ENCODE measurements at places on chromosomes 7 and 10.

GRCh38 chr7:7203813-7204575 is 21.6 kb downstream of the C1GALT1 start:
- no peak for DNase-seq

DNA sequence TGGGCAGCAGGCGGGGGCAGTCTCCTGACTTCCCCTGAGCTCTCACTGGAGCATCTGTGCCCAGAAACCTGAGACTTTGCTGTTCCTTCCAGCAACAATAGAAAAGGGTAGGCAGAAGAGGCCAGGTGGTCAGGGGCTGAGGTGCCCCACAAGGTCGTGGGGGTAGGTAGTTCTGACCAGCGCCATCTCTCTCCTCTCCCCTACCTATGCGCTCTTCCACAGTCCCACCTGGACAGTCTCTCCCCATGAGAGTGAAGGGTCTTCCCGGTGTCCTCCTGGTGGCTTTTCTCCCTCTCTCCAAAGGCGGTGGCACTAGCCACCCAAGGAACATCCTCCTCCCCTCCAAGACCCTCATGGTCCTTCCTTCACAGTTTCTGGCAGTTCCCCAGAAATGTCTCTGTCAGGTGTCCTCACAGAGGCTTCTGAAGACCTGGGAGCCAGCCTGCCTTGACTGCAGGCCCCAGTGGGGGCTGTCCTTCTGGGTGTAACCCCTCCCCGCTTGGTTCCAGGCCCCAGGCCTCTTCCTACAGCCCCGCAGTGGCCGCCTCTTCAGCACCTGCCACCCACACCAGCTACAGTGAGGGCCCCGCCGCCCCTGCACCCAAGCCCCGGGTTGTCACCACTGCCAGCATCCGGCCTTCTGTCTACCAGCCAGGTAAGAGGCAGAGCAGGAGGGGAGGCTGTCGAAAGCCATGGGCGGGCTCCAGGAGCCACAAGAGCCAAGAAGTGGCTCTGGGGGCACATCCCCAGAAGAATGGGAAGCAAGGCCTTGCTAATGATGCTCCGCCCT is 41.3 kb downstream of the LDB3 start:
- DNase-seq = no peak

GRCh38 chr10:126687121-126687606 is 16.7 kb upstream of the C10orf90 start:
- DNase-seq = no peak

DNA sequence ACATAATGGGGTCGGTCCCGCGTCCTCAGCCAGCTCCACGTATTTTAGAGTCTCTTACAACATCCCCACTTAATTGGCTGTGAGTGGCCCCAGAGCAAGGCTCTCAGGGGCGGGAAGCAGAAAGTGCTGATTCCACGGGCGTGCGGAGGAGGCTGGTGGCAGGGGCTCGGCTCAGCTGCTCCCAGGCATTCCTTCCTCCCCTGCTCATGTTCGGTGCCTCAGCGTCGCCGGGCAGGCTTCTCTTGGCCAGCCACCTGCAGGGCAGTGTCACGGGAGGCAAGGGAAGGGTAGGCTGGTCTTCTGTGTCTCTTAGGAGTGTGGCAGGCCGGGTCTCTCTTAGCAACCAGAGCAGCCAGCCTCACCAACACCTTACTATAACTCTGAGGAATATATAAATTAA is 33.8 kb downstream of the IL15RA start:
- no peak for DNase-seq

- DNase-seq = no peak
Observed at GRCh38 chr10:62018131-62018911, 116.8 kb downstream of the ARID5B start.

DNA sequence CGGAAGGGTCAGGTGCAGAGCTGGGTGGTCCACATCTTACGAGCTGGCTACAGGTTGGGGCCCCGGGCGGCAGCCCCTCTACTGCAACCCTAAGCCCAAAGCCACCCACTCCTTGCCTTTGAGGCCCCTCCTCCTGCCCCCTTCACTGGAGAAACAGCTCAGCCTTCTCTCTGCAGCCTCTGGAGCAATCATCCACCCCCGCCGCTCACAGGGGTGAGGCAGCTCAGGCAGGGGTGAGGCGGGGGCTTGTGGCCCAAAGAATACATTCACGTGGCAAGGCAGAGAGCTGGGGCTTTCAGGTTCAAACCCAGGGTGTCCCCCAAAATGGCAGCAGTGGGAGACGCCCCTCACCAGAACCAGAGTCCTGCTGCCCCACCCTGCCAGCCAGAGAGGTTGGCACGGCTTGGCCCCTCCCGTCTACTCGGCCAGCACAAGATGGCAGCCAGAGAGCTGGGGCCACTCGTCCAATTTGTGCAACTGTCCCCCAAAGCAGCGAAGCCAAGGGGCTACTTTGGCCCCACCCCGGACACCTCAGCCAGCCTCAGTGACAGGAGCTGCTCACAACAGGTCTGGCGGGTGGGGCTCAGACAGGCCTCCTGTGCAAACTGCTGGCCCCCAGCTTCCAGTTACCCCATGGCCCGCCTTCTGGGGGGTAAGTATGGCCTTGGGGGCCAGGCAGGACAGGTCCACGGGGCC is 7.2 kb downstream of the GNB2 start:
- DNase-seq = no peak

DNA sequence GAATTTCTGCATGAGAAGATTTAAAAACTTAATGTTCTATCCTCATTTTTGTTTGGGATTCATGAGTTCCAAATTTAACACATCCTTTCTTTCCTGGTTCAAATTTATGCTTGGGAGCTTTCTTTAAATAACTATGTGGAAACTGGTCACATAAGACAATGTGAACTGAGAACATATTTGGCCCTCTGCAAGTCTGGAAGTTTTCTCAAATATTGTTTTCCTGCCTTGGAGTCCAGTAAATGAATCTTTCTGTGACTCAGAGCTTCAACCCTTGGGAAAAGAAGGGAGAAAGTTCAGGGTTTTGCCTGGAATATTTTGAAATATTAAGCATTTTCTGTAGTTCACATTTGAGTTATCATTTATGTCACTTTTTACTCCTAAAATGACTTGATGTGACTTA is 559.0 kb upstream of the NRP1 start:
- no peak for DNase-seq

DNA sequence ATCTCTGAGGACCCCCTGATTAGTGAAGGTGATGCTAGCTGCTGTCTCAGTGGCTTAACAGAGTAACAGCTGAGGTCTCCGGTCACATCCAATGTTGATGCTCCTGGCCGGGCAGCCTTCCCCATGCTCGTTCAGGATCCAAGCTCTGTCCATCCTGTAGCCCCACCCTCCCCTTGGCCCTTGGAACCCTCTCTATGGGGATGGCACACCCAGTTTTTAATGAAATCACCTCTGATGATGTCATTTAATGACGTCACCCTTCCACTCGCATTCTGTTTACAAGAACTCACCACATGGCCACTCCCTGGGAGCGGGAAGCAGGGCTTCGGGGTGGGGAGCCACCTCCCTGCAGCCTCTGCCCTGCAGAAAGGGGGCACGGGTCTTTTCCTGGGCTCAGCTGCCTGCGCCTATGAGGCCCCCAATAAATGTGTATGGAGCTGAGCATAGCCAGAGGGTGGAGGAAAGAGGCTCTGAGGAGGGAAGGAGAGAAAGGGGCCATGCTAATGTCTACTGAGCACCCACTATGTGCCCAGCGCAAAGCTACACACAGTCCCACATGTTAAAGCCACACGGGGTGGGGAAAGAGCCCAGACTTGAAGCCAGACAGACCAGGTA is 95.5 kb downstream of the OAT start:
- no peak for DNase-seq

DNA sequence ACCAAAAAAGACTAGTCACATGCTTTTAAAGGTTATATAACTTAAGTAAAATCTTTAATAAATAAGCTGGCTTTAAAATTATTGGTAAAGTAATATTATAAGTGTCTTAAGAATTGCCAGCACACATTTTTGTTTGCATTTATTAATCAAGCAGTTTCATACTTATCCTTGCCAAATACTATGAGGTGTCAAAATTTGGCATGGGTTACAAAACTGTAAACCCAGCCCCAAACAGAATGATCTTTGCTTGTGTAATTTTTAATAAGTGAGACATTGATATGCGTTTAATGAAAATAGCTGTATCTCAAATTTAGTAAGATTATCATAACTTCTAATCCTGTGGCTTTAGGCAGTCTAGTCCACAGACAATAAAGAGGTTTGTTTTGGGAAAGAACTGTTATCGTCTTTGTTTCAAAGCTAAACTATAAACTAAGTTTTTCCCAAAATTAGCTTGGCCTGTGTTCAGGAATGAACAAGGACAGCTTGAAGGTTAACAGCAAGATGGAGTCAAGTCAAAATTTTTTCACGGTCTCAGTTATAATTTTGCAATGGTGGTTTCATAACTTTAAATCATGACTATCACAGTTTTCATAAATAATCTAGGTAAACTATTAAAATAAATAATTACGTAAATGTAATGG is 72.8 kb downstream of the ST8SIA6 start:
- DNase-seq = no peak

DNA sequence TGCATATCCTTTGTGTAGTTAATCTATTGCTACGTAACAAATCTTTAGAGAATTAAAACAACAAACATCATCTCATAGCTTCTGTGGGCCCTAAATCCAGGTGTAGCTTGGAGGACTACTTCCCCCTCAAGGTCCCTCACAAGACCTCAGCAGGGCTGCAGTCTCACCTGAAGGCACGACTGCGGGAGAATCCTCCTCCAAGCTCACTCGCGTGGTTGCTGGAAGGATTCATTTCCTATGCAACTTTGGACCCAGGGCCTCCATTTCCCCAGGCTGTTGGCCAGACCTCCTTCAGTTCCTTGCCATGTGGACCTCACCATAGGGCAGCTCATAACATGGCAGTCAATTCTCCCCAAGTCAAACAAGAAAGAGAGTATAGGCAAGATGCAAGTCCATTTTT is 140.4 kb downstream of the OAT start:
- no peak for DNase-seq

GRCh38 chr7:47460251-47460989 is 121.5 kb downstream of the TNS3 start:
- no peak for DNase-seq

DNA sequence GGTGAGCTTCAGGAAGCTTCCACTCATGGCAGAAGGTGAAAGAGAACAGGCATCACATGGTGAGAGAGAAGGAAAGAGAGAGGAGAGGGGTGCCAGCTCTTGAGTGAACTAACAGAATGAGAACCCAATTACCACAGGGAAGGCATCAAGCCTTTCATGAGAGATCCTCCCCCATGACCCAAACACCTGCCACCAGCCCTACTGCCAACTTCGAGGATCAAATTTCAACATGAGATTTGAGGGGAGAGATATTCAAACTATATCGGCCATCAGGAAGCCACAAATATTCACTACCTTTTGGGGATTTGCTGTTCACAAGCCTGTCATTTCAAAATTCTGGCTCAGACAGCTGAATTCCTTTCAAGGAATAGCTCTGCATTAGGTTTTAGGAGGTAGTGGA is 39.9 kb upstream of the SMNDC1 start:
- no peak for DNase-seq

DNA sequence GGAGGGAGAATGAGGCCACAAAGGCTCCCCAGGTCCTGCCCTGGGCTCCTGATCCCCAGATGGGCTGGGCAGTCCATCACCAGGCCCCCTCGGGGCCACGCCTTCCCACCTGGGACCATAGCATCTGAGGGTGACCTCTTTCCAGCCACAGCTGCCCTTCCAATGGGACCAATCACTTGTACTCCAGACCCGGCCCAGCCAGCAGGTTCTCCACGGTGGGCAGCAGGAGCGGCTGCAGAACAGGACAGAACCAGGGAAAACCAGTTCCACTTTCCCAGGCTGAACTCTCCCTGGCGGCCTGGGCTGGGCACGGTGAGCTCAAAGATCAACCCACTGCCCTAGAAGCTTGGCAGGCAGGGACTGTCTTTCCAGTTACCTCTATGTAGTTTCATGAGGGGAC is 257.6 kb downstream of the MAD1L1 start:
- DNase-seq = no peak

- no peak for DNase-seq
Observed at GRCh38 chr10:68516766-68517165, 10.6 kb downstream of the SLC25A16 start.
